NCI-H2081 treated with DMSO at 0.1 percent for 48 hours (cell line): ENCODE measurements at places on chromosomes 13 and 19.
A peak's percentile ranks its signal among the peaks of the same experiment; 100 is the strongest.

DNA sequence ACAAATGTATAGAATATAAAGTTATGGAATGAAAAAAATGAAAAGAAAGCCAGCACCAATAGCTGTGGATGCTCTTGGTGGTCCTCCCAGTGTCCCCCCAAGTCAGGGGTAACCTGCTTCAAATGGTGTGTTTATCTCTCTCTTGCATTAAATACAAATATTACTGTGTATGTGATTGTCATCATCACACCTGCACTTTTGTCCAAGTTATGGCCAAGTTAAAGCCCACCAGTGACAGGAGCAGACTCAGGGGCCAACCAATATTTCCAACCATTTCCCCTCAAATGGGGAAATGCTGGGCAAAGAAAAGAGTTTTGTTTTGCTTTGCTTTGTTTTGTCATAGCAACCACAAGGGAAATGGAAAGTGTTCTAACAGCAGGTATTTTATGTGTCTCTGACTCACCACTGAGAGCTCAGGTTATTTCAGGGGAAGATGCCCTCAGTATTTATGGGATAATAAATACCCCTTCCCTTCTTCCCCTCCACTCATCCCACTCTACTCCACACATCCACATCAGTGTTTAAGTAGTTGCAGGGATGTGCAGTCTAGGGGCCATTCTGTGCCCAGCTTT, 133.6 kb downstream of the COL4A1 start:
- no peak for DNase-seq

- DNase-seq = no peak
Measured at GRCh38 chr19:4653793-4654436, 14.6 kb downstream of the TNFAIP8L1 start.

DNA sequence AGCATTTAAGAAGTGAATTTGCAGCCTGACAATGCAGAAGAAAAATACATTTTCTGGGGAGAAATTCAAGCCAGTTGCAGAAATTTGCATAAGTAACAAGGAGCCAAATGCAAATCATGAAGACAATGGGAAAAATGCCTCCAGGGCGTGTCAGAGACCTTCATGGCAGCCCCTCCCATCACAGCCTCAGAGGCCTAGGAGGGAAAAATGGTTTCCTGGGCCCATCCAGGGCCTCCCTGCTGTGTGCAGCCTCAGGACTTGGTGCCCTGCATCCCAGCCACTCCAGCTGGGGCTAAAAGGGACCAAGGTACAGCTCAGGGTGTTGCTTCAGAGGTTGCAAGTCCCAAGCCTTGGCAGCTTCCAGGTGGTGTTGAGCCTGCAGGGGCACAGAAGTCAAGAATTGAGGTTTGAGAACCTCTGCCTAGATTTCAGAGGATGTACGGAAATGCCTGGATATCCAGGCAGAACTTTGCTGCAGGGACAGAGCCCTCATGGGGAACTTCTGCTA, 16.7 kb upstream of the ITM2B start:
- no peak for DNase-seq

DNA sequence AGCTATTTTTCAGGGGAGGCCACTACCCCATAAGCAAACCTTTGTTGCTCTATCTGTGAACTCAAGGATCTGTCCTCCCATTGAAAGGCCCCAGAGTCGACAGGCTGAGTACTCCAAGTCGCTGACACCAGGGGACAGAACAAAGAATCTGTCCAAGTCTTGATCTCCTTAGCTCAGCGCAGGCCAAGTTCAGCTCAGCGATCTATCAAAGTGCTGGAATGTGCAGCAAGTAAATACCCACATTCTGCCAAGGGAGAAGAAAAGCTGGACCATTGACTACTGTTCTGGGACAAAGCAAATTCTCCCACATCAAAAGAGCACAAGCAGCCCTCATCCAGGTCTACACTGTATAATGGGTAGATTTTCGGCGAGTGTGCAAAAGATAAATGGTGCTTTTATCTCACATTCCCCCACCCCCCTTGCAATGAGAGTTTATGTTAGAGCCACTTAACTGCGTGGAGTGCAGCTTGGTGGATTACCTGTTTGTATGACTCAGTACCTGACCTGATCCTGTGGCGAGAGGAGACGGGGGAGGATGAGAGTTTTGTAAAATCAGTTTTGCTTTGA, 391.7 kb upstream of the SGCG start:
- DNase-seq = no peak

GRCh38 chr13:64871742-64872141, 2358.4 kb downstream of the PCDH9 start:
- DNase-seq = no peak

GRCh38 chr13:113579686-113580085, 4.9 kb upstream of the TFDP1 start:
- no peak for DNase-seq

- peak; percentile 92 for DNase-seq
Measured at GRCh38 chr13:34167347-34167746, 349.4 kb downstream of the RFC3 start.

GRCh38 chr13:34943436-34944273, 1.6 kb downstream of the NBEA start:
- DNase-seq = no peak

- DNase-seq = no peak
Measured at GRCh38 chr13:46126056-46126455, 21.2 kb upstream of the CPB2 start.

GRCh38 chr19:10920288-10920655, 8.2 kb downstream of the YIPF2 start:
- DNase-seq = no peak

- no peak for DNase-seq
Measured at GRCh38 chr19:30056580-30056979, 114.5 kb downstream of the URI1 start.

DNA sequence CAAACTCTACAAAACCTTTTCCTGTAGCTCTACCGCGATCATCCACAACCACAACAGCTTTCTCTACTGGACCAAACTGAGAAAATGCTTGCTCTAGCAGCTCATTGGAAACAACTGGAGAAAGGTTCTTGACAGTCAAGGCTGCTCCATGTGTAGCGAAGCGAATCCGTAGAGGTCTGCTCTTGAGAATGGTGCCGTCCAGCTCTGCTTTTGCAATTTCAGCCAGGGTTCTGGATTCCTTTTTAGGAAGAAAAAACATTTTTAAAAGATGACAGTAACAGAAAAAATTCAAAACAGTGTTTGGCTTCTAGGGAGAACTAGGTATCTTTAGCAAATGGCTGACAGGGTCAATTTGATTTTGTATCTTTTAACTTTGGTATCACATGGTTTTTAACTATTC, 10.4 kb downstream of the PSPC1 start:
- DNase-seq = no peak

GRCh38 chr13:74669149-74669548, 534.9 kb upstream of the KLF12 start:
- no peak for DNase-seq

DNA sequence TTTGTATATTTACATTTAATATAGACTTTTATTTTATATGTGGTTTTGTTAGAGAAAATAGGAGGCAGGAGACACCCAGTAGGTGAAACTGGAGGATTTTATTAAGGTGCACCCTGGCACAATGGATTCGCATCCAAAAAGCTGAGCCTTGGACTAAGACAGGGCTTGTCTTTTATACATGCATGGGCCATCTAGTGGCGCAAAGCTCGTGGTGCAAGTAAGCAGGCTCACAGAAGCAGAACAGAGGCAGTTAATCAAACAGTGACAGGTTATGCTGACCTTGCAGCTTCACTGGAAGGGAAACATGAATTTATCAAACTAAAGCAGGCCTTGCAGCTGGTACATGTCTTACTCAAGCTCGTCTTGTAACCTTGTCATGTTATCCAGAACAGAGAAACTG, 58.8 kb upstream of the ZNF681 start:
- no peak for DNase-seq

DNA sequence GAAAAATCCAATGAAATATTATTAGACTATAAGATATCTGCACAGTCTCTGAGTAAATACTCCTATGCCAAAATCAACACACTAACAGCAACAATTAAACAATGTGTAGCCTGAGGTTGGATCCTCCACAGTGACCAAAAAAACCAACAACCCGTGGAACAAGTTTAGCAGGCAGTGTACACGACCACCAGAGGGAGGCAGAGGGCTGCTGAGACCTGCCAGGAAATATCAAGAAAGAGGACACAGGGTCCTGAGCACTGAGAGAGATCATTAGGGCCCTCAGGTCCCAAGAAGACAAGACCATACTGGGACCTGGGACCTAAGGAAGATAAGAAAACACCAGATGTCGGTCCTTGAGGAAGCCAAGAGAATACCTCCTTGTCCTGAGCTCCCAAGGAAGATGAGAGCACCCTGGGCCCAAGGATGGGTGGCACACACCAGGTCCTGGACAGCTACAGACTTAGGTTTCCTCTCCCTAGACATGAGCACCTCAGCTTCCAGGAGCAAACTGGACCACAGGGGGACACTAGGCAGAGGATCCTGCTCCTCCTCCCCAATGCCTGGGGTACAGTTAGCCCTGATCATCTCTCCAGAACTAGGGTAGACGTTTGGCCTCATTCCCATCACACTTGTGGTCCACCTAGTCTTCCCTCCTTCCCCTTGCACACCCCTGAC, 822 bp upstream of the ZNF274 start:
- no peak for DNase-seq

- no peak for DNase-seq
Measured at GRCh38 chr19:55246462-55247451, 12.1 kb downstream of the PPP6R1 start.

DNA sequence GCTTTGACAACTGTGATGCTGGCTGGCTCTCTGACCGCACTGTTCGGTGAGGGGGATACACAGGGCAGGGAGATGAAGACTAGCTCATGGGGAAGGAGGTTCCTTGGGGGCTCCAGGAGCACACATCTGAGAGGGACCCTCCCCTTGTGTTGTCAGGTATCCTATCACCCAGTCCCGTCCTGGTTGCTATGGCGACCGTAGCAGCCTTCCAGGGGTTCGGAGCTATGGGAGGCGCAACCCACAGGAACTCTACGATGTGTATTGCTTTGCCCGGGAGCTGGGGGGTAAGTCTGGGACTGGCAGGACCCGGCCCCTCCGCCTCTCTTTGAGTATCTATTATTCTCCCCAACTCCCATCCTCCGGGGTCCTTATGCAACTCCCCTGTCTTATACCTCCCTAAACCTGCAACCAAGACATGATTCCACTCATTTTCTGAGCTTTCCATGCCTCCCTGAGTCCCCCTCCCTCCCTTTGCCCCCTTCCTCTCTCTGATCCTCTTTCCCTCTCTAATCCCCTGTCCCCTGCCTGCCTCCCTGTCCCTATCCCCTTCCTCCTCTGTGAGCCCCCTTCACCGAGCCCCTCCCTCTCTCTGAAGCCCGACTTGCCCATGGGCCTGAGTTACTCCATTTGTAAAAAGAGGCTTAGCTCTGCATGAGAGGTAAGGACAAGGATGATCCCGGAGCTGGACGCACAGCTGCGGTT, 12.5 kb downstream of the NCAN start:
- DNase-seq = no peak

DNA sequence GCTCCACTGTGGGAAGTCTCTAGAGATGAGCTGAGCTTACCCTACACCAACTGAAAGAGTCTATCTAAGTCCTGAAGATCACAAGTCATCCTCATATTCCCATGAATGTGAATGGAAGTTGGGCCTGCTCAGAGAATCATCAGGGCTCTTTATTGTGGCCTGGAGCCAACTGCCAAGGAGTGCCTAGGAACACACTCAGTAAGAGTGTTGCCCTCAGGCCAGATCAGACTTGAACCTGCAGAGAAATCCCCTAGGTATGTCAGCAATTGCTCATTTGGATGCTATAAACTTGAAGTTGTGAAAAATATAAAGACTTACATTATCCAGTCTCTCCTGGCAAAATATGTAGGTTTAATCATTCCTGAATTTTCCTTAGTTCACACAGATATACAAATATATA, 1070.2 kb downstream of the EFNB2 start:
- DNase-seq = no peak

GRCh38 chr13:66273011-66273410, 957.1 kb downstream of the PCDH9 start:
- no peak for DNase-seq

DNA sequence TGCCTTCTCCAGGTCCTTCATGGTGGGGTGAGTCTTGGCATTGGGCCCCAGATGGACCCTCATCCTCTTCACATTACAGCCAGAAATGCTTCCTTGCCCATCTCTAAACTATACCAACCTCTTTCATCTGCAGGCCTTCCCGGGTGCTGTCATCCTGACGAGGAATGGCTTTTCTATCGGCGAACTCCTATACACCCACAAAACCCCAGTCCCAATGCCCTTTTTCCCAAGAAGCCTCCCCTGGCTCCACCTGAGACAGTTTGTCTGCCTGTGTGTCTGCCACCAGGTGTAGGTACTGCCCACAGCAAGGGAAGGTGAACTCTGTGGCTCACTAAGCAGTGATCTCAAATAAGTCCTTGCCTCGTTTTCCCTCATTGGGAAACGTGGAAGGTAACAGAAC, 55.3 kb downstream of the PTPRS start:
- no peak for DNase-seq

GRCh38 chr19:4375164-4376027, 25.0 kb downstream of the SH3GL1 start:
- no peak for DNase-seq

DNA sequence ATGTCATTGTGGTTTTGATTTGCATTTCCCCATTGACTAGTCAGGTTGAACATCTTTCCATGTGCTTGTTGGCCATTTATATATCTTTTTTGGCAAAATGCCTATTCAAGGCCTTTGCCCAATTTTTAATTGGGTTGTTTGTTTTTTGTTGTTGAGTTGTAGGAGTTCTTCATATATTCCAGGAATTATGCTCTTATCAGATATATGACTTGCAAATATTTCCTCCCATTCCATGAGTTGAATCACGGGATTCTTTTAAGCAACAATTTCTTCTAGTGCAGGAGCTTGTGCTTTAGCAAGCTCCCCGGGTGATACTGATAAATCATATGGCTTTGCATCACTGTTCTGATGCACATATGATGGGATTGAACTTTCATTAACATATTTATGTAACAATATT, 47.0 kb upstream of the FLT1 start:
- no peak for DNase-seq

- peak; percentile 2 for DNase-seq
Measured at GRCh38 chr13:39350461-39350881, 252.5 kb downstream of the LHFPL6 start.

DNA sequence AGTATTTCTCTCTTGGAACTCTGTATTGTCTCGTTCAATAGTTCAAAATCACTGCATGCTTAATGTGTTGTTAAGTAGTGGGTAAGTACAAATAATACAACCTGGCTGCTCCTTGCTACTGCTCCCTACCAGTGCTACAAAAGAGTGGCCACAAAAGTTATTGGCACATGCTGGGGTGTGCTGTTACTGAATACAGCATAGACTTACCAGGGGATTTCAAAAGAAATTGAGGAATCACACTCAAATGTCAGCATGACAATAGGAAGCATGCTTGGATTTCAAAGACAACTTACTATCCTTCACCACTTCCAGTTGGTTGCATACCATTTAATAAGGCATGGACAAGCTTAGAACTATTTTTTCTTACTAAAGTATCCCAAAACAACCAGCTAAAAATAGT, 1041.3 kb upstream of the SPRY2 start:
- no peak for DNase-seq

GRCh38 chr13:30172593-30173302, 134.6 kb downstream of the KATNAL1 start:
- no peak for DNase-seq

DNA sequence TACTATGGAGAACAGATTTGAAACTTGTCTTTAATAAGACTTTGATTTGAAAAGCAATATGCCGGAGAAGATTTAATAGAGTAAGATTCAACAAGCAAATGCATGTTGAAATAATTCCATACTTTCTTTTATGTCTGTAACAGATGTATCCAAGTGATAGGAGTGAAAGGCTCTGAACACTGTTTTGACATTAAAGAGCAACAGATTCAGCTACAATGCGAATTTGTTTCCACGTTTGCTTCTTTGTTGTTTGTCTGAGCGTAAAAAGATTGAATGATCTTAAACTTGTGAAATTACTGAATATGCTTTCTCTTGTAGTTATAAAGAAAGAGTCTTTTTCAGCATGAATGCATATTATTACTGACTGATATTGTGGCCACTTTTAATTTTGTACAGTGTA, 2612.9 kb downstream of the PCDH9 start:
- no peak for DNase-seq
